ENCODE measurements at places on chromosomes 7 and 10. TPM values are rescaled to one million over a fixed set of nuclear protein-coding genes. Genes with fewer than 3 reads are reported as not detected.

Gene CACNA2D1
- total RNA-seq, result 10.9 TPM

Gene CTAGE8
- total RNA-seq, result not detected

Gene FAM20C
- 38.0 TPM for total RNA-seq

Gene DGKB
- total RNA-seq, result not detected

Gene MET
- total RNA-seq, result 91.6 TPM

Gene NUDT13
- total RNA-seq, result 4.2 TPM

All from A549 treated with ZK216348 at 1 μM for 4 hours (cell line).